H7 (cell line): ENCODE measurements at places on chromosomes 13 and 19.

DNA sequence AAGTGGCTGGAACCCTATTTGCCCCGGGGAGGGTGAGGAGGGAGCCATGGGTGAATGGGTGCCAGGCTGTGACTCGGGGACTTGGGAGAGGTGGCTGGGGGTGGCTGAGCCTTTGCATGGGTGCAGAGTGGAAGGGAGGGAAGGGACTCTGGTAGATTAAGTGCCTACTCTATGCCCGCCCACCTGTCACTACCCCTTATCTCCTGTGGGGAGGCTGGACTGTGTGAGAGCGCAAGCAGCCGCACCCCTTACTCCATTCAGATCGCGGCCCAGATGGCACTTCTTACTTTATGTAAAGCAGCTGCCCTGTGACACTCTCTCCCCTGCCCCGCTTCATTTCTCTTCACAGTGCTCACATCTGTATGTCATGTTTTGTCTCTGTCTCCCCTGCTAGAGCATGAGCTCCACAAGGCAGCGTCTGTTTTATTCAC lies 2.9 kb downstream of the KASH5 start:
- DNase-seq, result no peak

- DNase-seq, result no peak
Measured at GRCh38 chr19:29596885-29597525, 9.1 kb upstream of the POP4 start.

DNA sequence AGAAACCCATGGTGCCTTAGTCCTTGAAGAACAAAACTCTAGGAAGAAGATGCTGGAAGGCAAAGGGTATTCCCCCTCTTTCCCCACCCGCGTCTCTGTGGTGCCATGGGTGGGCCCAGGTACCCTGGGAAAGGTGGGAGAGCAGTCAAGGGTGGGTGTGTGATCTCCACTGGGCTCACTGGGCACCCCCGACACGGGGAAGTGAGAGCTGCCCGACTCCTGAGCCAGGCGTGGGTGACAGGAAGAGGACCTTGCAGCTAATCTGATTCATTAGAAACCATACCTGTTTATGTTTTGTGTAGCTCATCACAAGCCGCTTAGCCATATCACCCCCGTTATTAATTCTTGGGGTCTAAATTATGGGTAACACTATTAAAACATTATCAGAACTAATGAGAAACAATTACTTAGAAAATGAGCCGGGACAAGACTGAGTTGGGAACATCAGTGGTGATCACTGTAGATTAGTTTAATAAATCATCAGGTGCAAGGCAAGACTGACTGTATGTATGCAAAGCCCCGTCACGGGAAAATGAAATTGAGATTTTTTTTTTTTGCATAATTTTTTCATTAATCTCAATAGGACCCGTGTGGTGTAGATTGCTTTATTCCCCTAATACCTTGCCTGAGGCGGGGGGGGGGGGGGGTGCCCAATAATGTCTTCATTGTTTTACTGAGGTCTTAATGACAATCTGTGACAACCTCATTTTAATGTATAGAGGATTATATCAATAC lies 77.3 kb downstream of the ZIC5 start:
- DNase-seq, result no peak

GRCh38 chr19:34988119-34988518 lies 12.0 kb upstream of the GRAMD1A start:
- DNase-seq, result no peak

DNA sequence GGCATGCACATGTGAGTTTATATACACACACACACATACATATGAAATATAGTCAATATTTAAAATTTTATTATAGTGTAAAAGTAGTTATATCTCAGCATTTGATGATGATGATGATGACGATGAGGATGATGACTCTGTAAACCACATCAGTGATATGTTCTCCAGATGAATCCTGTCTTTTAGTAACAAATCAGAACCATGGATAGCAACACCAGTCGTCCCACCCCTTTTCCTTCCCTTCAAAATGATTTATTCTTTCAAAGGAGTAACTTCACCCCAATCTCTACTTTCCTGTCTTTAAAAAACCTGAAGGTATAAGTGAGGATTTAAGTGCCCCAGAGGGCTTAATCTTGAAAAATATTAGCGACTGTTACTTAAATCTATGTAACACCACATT lies 74.1 kb downstream of the DCLK1 start:
- DNase-seq, result no peak

- no peak for DNase-seq
Measured at GRCh38 chr13:99185606-99186005, 15.0 kb upstream of the UBAC2 start.
